HL-60 (cell line): ENCODE measurements at places on chromosomes 16 and 17.
A peak's percentile ranks its signal among the peaks of the same experiment; 100 is the strongest.

DNA sequence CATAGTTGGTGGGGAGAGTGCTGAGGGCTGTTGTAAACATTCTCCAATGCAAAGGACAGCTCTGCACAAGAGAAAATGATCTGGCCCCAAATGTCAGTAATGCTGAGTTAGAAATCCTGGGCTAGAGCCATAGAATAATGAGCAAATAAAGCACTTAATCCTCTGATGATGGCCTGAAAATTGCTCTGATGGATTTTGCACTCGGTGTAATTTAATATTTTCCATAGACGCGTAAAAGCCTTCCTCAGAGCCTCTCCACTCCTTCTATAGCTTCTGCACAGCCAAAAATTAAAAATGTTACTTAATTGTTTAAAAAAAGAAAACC lies 23.7 kb downstream of the FAM20A start:
- no peak for DNase-seq

GRCh38 chr17:81057079-81057730 lies 22.3 kb downstream of the BAIAP2 start:
- DNase-seq: no peak

DNA sequence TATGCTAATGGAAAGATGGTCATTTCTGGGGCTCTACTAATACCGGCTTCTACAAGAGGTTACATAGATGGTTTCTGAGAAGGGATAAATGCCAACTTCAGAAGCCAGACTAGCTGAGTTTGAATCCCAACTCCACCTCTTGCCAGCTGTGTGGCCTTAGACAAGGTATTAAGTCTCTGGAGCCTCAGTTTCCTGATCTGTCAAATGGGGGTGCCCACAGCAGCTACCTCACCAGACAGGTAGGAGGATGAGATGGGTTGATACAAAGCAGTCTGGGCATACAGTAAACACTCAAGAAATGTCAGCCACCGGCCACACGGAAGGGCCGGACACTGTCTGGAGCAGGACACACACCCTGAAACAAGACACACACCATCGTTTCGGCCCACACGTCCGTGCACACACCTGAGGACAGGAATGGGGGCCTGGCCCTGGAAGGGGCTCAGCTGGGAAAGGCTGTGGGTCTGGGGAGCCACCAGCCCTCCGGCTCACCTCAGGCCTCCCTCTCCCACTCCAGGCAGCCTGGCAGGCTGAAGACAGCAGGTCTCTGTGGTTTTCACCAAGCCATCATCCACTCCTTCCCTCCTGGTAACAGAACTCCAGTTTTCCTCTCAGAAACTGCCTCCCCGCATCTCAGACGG lies 5.5 kb downstream of the KNOP1 start:
- no peak for DNase-seq

GRCh38 chr16:914440-914839 lies 56.3 kb downstream of the LMF1 start:
- peak; percentile 3 for DNase-seq
